NB4 (cell line): ENCODE measurements at places on chromosomes 11 and 22.

DNA sequence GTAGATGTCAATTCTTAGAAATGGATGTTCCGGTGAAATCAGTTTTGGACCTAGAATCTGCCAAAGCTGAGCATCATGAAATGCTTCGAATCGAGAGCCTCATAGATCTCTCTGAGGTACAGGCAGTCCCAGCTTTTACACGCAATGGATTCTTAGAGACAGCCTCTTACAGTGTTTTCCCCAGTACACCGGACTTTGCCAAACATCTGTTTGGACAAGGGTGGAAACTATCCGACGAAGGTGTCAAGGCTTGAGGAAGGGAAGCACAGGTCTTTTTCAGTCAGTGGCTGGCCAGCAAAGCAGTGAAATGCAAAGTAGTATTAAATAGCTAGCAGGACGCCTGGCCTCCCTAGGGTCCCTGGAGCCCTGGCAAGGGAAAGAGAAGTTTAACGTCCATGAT is 4.9 kb downstream of the GRK3 start:
- DNase-seq: peak; percentile 17

DNA sequence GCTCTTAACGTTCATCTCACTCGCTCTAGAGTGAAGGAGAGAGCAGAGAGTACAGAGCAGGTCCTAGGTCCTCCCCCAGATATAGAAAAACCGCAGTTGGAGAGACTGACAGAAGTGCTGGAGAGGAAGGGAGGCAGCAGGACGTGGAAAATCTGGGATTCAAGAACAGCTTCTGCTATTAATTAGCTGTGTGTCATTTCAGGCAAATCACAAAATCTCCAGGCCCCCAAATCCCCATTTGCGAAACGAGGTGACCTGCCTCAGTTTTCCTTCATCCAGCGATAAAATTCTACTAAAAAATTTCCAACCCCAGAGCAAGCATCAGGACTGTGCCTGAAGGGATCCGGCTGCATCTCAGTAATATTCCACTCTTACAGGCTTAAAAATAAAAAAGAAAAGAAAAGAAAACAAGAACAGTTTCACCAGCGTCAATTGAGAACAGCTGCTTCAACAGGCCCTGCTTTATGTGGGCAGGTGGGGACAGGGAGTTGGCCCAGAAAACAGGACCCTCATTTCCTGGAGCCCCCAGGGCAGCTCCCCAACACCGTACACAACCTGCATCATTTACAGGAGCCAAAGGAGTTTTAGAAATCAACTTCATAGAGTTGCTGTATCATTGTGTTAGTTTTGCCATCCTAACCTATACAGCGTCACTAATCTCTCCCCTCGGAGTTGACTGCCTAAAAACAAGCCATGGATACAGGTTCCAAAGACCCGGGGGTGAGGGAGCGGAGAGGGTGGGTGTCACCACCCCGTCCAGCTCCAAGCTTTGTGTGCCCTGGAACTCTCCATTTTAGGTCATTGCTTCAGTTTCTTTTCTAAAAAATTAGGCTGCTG is 2.3 kb upstream of the MALAT1 start:
- peak; percentile 46 for DNase-seq

- DNase-seq: no peak
Measured at GRCh38 chr22:35156945-35157344, 91.0 kb downstream of the ISX start.

DNA sequence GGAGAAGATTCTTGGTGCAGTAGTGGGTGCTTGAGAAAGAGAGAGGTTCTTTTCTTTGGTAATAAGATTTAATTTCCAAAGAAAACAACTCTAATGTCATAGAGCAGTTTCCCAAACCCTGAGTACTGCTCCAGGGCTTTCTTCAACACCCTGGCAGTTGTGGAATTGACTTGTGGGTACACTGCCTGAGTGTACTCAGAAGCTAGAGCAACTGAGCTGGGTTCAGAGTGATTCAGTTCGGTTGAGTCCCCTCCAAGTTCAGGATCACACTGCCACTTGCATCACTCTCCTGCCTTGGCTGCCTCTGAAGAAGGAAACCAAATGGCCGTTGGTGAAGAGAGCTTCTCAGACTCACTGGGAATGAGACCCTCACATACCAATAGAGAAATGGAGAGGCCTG is 5.3 kb downstream of the DMC1 start:
- DNase-seq: no peak

- no peak for DNase-seq
Measured at GRCh38 chr11:72308226-72309073, 64.5 kb upstream of the PHOX2A start.

DNA sequence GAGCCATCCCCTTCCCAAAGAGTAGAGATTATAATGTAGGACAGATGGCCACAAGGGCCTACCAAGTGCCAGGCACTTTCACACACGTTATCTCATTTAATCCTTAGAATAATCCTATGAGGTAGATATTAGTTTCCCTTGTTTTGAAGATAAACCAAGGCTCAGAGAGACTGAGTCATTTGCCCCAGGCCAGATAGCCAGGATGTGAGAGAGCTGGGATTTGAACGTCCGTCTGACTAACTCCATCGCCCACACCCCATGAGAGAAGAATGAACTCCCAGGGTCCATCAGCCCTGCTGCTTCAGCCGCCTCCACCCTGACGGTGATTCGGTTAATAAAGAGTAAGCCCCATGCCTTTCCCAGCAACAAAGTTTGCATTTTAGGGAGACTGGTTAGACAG is 10.7 kb downstream of the PRG3 start:
- DNase-seq: no peak

DNA sequence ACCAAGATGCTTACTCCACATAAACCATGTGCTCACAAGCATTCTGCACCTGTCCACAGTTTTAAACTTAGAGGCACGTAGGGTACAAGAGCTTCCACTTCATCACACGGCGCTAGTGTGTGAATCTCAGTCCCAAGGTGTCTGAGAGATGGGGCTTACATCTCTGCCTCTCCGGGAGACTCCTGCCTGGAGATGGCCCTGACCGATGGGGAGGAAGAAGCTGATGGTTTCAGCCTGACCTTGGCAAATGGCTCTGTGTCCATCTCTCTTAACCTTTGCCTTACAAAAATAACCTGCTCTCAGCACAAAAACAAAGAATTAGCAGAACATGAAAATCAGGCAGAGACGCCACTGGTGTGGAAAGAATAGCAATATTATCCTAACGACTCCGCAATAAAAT is 559.3 kb upstream of the B3GAT1 start:
- DNase-seq: no peak

DNA sequence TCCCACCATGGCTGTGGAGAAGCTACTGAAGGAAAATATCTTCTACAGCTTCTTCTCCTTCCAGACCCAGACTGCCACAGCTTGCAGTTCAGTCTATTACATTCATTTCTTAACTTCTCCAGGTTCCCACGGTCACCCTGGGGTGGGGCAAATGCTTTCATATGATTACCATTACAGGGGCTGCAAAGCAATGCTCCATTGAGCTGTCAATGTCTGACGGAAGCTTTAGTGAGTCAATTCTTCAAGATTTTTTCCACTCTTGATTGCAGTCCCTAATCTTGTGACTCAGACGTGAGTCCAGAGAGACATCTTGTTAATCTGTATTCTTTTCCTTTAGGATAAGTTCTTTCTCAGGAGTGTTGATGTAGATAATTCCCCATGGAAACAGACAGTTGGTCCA is 233.4 kb upstream of the DDI1 start:
- no peak for DNase-seq

GRCh38 chr11:75479597-75480145 is 46.1 kb downstream of the GDPD5 start:
- DNase-seq: no peak

DNA sequence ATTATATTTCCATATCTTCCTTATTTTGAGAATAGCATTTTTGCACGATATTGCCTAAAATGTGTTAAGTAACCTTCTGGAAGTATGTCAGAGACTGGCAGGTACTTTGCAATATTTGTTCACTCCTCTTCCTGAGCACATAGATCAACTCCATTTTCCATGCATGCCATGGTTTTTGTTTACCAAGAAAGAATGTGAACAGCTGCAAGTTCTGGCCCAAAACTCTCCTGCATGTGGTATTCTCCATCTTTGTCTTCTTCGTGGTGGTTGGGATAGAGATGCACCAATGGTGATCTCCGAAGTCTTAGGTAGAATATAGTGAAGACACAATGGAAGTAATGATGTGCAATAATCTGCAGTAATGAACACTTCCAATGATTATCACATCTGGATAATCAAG is 2241.0 kb upstream of the RAG2 start:
- DNase-seq: no peak

- DNase-seq: no peak
Measured at GRCh38 chr11:79352349-79352703, 88.5 kb downstream of the TENM4 start.

- DNase-seq: no peak
Measured at GRCh38 chr11:81421251-81421860, 1312.3 kb downstream of the FAM181B start.

DNA sequence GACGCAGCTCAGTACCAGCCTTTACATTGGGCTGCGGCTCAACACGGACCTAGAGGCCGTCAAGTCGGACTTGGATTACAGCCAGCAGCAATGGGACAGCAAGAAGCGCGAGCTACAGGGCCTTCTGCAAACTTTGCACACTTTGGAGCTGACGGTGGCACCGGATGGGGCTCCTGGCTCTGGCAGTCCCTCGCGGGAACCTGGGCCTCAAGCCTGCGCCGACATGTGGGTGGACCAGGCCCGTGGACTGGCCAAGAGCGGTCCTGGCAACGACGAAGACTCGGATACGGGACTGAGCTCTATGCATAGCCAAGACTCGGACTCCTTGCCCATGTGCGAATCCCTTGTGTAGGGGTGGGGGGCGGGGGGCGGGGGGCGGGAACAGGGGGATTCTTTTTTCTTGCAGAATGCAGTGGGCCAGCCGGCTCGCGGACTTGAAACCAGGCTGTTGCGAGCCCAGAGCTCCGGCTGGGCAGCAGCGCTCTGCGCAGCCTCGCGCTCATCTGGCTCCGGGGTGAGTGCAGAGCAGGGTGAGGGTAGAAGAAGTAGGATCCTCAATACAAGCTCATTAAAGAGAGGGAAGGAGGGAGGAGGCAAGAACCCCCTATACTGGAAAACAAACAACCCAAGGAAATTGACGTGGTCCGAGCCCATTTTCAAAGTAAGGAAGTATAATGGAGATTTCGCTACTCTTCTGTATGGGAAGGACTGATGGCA is 1.8 kb downstream of the RASSF10 start:
- DNase-seq: no peak

- DNase-seq: no peak
Measured at GRCh38 chr11:23283666-23284065, 423.4 kb upstream of the CCDC179 start.

- no peak for DNase-seq
Measured at GRCh38 chr11:131671734-131672133, 301.3 kb downstream of the NTM start.

GRCh38 chr22:26629988-26630761 is 8.4 kb downstream of the CRYBA4 start:
- DNase-seq: no peak

DNA sequence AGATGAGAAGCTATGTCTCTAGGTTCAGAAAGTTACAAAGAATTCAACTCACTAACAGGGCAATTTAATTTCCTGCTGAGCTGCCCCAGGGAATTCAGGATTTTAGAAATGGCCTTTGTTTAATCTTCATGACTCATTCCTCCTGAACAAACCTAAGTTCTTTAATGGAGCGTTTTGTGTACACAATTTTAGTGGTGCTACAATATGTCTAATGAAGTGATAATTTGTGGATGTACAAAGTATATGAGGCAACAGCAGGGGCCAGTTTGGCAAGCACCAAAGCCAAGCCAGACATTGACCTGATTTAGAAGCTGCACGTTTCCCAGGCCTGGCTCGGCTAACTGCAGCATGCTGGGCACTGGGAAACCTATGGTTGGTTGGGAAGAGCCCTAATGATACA is 34.4 kb upstream of the HEPHL1 start:
- DNase-seq: no peak

DNA sequence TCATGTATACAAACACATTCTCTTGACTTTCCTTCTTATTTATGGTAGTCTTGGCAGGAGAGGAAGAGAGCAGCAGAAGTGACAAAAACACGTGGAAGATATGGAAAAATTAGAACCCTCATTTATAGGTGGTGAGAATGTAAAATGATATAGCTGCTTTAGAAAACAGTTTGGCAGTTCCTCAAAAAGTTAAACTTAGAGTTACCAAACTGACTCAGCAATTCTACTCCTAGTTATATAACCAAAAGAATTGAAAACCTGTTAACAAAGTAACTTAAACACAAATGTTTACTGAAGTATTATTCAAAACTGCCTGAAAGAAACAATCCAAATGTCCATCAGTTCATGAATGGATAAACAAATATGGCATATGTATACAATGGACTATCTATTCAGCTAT is 16.8 kb downstream of the NUCB2 start:
- peak; percentile 33 for DNase-seq

- DNase-seq: peak; percentile 75
Measured at GRCh38 chr11:44943118-44943517, 7.6 kb downstream of the TP53I11 start.

DNA sequence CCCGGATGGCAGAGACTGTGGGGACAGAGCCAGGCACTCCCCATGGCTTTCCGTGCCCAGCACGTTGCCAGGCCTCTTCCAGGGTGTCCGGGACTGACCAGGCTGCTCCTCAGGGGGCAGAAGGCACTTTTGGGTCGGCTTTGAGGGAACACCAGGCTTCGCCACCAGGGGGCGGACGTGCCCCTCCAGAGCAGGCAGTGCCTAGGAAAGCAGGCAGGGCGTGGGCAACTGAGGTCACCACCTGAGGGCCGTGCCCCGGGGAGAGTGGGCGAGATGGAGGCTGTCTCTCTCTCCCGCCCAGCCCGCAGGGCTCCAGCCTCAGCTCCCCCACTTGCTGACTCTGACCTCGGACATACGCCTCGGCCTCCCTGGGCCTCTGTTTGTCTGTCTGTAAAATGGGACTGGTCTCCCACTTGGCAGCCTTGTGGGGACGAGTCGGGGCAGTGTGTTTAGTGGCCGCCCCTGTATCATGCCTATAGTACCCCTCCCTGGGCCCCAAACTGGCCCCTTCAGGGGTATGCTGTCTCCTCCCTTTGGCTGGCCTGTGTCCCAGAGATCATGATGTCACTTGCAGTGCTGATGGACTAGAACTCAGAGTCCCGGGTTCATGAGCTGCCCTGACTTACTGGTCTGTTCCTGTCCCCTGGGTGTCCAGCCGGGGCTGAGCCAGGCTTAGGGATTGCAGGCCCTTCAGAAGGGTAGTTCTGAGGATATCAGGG is 4.4 kb upstream of the PRR5 start:
- peak; percentile 74 for DNase-seq
